Right cardiac atrium (tissue), 5 donors: ENCODE measurements at places on chromosomes 7 and 10. TPM values are rescaled to one million over a fixed set of nuclear protein-coding genes. Genes with fewer than 3 reads are reported as not detected.

Gene MAP3K8
- total RNA-seq: 10.6 TPM

Gene KNDC1
- total RNA-seq: 1.3 TPM

Gene LRIT1
- total RNA-seq: not detected

Gene CTAGE4
- not detected for total RNA-seq

Gene TMEM176B
- 158 TPM for total RNA-seq

Gene BTBD16
- total RNA-seq: not detected

Gene SFTPD
- 1.6 TPM for total RNA-seq

Gene AGMO
- 0.15 TPM for total RNA-seq

Gene PDE6C
- total RNA-seq: not detected

Gene LIPJ
- total RNA-seq: 0.11 TPM

Gene NMT2
- total RNA-seq: 10.1 TPM

Gene ANKRD22
- total RNA-seq: not detected

Gene MCM10
- 0.23 TPM for total RNA-seq

Gene C10orf67
- 0.66 TPM for total RNA-seq

Gene RTKN2
- 0.17 TPM for total RNA-seq

Gene AGAP5
- 3.5 TPM for total RNA-seq

Gene CHRM2
- total RNA-seq: 115 TPM

Gene CCL24
- total RNA-seq: not detected

Gene CALHM1
- not detected for total RNA-seq

Gene LEP
- total RNA-seq: 0.15 TPM

Gene CDNF
- 2.5 TPM for total RNA-seq

Gene PTF1A
- not detected for total RNA-seq

Gene FFAR4
- 0.49 TPM for total RNA-seq

Gene LIPM
- not detected for total RNA-seq

Gene CYP2C19
- not detected for total RNA-seq
